ENCODE measurements at places on chromosomes 16 and 17.

DNA sequence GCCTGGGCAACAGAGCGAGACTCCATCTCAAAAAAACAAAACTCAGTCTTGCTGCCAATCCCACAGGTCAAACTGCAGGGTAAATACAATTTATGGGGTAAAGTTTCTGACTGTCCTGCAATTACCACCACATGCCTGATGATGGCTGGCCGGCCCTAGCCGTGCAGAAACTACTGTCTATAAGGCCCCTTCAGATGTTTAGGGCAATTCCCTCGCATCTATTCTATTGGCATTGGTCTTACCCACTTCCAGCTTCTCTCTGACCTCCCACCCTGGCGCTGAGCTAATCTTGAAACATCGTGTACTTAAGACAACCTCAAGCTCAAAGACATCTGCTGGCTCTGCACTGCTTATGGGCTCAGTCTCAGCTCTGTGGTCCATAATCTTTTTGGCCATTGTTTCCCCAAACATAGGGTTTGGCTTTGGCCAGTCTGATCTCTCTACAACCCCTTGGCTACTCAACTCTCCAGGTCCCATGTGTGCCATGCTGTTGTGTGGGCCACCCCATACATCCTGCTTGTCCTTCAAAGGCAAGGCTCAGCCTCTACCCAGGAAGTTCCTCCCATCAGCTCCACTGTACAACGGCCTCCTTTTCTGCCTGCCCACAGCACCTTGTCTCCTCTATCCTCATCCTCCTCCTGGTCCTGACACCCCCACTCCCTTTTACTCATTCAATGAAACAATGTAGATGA, 16.6 kb downstream of the MAP3K14 start:
- DNase-seq: no peak

DNA sequence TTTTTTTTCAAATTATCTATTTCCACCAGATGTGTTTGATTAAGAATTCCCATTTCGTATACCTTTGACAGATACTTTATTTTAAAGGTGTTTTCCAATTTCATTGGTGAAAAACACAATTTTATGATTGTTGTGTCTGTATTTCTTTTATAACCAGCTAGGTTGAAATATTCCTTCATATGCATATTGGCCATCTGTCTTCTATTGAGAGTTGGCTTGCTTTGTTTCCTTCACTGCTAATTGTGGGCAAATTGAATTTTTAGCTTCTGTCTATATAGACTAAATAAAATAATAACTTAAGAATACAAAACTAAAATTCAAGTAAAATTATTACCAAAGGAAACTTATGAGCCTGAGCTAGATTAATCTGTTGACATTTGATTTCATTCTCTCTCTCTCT, 1.2 kb upstream of the KRTAP3-3 start:
- DNase-seq: no peak

- no peak for DNase-seq
Measured at GRCh38 chr17:80830020-80830780, 161.4 kb upstream of the CHMP6 start.

GRCh38 chr16:75931043-75931442, 204.8 kb upstream of the CPHXL start:
- DNase-seq: no peak

GRCh38 chr17:61587807-61588660, 3.0 kb downstream of the NACA2 start:
- no peak for DNase-seq

DNA sequence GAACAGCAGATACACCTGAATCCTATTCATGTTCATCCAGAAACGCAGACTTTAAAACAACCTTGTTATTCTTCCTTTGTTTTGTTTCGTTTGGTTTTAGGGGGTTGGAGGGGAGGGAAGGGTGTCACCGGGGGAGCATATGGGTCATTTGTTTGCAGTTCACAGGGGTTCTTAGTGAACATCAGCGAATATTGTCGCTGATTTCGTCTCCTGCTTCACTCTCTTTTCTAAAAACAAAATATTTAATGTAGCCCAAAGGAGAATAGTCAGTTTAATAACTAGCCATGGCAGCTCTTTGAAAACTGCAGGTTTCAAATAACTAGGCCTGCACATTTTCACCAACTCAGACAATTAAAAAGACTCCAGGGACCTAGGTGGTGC, 37.6 kb downstream of the HLF start:
- no peak for DNase-seq

DNA sequence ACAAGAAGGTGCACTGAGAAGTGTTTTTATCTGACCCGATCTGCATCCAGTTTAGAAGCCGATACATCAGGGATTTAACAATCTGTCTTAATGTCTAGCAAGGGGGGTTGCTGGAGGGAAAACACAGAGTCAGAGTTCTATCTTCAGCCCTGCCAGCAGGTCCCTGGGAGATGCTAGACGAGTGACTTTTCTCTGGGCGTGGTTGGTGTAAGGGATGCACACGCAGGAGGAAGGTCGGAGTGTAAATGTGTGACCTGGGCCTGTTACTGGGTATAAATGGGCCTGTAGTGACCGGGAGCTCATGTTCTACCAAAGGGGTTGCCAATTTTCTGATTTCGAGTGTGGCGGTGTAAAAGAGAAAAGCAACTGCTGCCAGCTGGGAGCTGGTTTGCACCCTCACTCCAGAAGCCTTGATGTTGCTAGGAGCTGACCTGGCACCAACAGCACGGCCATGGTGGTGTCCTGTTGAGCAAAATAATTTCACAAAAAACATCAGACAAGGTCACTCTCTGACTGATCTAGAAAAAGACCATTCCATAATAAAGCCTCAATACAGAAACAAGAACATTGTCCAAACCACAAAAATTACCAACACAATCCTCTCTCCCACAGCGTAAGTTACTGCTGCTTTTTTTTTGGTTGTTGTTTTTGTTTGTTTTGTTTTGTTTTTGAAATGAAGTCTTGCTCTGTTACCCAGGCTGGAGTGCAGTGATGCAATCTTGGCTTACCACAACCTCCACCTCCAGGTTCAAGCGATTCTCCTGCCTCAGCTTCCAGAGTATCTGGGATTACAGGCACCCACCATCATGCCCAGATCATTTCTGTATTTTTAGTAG, 1.3 kb upstream of the KCTD13 start:
- no peak for DNase-seq

DNA sequence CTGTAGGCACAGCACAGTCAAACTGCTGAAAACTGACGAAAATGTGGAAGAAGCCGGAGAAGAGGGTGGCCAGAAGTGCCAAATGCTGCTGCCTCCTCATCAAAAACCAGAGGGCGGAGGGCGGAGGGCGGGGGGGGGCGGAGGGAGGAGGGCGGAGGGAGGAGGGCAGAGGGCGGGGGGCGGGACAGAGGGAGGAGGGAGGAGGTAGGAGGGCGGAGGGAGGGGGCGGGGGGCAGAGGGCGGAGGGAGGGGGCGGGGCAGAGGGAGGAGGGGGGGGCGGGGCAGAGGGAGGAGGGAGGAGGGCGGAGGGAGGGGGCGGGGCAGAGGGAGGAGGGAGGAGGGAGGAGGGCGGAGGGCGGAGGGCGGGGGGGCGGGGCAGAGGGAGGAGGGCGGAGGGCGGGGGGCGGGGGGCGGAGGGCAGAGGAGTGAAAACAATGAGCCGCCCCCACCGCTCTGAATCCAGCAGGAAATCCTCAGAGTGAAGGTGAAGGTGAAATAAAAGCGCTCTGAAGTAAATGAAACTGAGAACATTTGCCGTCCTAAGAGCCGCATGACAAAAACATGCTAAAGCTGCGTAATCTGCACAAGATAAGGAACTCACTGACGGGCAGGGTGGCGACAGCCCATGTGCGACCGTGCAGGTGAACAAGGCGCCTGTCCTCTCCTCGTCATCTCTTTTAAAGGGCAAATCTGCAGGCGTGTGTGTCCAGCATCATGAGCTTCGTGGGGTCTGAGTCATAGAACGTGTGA, 22.6 kb upstream of the CBFA2T3 start:
- DNase-seq: no peak

- DNase-seq: no peak
Measured at GRCh38 chr16:10770907-10771306, 27.3 kb downstream of the NUBP1 start.

GRCh38 chr16:22162656-22163009, 327 bp downstream of the SDR42E2 start:
- no peak for DNase-seq

DNA sequence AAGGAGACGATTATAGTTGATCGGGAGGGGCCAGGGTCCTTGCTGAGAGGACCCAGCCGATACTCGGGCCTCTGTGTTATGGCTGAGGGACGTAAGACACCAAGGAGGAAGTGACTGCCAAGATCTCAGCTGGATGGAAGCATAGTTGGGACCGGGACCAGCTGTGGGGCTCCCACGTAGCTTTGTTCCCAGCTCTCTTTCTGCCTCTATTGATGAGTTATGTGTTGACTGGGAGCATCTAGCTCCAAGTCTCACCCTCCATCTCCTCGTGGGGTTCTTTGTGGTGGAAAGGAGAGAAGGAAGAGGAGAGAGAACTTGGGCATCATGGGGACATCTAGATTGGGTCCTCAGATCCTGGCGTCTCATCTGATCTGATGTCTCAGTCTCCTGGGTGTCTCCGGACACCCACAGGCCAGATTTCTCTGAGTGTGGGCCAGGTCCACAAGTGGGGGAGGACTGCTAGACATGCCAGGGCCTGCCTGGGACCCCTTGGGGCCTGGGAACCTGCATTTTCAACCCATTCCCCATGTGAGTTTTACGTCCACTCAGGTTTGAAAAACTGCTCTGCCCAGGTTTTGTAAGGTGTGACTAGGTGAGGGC, 1.0 kb downstream of the MGRN1 start:
- no peak for DNase-seq

- no peak for DNase-seq
Measured at GRCh38 chr16:9791556-9791955, 390.7 kb downstream of the GRIN2A start.

DNA sequence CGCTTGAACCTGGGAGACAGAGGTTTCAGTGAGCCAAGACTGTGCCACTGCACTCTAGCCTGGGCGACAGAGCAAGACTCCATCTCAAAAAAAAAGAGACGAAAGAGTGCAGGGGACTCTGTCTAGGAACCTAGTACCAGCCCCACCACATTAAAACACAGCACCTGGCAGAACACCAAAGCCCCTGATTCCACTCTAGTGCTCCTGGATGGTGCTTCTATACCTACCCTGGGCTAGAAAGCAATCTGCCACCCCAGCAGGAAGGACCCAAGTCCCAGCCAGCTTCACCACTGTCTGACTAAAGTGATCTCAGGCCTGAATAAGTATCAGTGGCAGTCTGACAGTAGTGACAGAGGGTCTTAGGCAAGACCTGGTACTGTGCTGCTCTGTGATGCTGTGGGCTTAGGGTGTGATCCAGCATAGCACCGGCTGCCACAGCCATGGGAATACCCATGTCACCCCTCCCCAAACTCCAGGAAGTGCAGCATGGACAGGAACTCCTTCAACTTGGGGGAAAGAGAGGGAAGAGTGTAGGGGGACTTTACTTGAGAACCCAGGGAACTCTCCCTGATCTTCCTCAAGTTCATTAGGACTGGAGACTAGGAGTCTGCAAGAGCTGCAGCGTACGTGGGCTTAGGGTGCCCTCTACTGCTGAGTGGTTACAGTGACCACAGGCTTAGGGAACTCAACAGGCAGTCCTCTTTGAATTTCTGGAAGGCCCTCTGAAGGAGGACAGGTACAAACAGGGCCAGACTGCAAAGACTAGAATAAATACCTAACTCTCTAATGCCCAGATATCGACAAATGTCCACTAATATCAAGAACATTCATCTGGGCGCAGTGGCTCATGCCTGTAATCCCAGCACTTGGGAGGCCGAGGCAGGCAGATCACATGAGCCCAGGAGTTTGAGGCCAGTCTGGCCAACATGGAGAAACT, 30.0 kb upstream of the RNF43 start:
- peak; percentile 73 for DNase-seq

GRCh38 chr17:45883063-45883462, 11.3 kb upstream of the MAPT start:
- no peak for DNase-seq

GRCh38 chr16:87970186-87970585, 19.0 kb downstream of the BANP start:
- DNase-seq: peak; percentile 32

GRCh38 chr16:28531777-28532744, 6.7 kb downstream of the NUPR1 start:
- DNase-seq: peak; percentile 47

- DNase-seq: no peak
Measured at GRCh38 chr17:77602883-77603640, 355.4 kb upstream of the TNRC6C start.

DNA sequence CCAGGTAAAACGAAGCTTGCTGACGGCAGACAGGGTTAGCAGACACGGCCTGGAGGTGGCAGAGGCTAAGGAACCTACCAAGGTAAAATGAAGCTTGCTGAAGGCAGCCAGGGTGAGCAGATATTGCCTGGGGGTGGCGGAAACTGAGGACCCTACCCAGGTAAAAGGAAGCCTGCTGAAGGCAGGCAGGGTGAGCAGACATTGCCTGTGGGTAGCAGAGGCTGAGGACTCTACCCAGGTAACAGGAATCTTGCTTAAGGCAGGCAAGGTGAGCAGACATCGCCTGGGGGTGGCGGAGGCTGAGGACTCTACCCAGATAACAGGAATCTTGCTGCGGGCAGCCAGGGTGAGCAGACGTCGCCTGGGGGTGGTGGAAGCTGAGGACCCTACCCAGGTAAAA, 2.6 kb upstream of the GCGR start:
- no peak for DNase-seq

DNA sequence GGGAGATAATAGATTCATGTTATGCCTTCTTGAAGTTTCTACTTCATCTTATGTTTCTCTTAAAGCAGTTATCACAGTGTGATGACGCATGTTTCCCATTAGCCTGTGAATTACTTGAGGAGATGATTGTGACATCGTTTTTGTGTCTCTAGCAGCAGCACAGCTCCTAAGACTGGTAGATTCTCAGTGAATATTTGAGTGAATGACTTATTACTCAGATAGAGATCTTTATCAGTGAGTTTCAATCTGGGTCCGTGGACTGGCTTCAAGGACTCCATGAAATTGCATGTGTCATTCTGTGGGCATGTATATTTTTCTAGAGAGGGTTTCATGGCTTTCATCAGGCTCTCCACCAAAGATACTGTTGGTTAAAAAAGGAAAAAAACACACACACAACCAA, 29.9 kb downstream of the YPEL2 start:
- DNase-seq: peak; percentile 27

DNA sequence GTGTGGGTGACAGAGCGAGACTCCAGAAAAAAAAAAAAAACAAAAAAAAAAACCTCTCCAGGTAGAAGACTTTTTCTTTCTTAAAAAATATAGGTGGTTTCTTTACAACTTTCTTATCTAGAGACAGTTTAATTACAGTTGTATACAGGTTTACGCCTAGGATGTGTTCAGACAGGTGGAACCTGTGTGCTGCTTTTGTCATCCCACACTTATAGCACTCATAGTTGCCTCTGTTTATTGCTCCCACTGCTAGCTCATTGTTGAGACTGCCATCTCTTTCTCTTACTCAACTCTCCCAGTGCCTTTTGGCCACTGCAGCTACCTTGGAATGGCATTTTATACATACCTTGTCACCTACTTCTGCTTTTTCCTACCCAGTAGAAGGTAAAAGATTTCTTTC, 19.1 kb upstream of the MED9 start:
- DNase-seq: no peak

GRCh38 chr16:85125570-85126393, 13.5 kb upstream of the CIBAR2 start:
- DNase-seq: no peak
